ENCODE measurements at places on chromosomes 3 and 15.

DNA sequence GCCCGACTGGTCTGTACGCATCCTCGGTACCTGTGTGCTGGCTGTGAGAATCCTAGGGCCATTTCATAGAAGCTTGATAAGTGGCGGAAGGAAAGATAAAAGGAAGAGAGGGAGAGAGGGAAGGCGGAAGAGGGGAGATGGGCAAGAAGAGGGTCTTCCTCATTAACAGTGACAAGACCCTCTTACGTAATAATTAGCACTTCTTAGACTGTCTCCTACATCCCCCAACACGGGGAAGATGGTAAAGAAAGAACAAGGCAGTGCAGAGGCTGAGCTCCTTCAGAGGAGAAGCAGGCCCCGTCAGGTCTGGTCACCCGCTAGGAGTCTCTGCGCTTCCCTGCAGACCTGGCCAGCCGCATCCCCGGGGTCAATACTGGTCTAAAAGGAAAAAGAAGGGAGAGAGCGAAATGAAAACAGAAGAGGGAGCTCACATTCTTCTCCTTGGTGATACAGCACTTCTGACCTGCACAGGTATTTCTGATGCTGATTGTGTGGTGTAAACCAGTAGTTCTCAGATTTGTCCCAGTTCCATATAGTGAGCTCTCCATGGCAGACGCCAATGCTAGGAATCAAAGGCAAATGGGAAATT lies 19.0 kb upstream of the FAM240A start:
- no peak for DNase-seq

- DNase-seq = no peak
These were observed 75.1 kb upstream of the GUCA1C start for GRCh38 chr3:109028753-109029152.

GRCh38 chr15:42986693-42987342 lies 66.2 kb upstream of the TTBK2 start:
- no peak for DNase-seq

- no peak for DNase-seq
These were observed 373.4 kb downstream of the OCA2 start for GRCh38 chr15:27725731-27726130.

DNA sequence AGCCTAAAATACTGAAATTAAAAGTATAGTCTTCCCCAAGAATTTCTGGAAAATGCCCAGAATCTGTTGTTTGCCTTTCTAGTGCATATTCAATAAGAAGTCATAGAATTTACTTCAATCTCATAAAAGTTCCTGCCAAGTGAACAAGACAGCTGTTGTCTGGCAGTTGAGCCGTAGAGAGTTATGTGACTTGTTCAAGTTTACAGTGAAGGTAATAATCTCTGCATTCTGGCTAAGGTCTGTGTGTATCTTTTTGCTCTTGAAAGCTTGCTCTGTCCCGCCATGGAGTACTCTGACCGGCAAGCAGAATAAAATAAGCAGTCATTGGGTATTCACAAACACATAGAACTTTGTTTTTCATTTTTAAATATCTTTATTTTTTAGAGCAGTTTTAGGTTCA lies 77.8 kb downstream of the GHSR start:
- DNase-seq = no peak

DNA sequence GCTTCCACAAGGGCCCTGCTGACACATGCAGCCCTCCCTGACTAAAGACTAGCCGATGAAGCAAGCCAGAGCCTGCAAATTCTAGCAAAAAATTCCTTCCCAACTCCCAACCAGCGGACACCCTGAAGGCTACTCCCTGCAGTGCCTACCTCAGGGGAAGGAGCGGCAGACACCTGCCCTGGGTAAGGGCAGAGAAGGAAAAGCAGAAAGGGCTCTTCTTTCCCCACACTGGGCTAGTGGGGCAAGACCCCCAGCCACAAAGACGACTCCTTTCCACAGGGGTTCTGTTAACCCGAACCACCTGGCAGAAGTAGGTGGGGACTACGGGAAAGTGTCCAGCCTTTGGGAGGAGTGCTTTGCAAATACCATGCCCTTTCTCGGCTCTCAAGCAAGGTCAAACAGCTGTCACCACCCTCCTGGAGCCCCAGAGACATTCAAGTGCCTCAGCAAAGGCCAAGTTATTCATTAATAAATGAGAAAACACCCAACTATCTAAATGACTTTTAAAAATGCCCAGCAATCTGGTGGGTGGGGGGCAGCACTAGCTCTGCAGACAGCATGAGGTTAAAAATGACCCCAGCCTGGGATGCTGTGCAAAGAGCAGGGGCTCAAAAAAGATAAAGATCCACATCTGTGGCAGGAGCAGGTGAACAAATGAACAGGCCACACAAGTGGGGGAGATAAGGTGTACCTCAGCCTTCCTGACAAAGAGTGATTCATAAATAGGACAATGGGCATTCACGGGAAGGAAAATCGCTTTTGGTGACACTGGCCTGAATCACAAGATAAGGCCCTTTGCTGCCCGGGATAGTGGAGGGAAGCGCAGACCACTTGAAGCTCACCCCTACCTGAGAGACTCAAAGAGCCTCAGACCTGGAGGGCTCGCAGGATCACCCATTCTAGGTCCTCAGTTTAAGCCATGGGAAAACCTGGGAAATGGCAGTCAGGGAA lies 33.0 kb downstream of the CCDC12 start:
- DNase-seq = no peak

DNA sequence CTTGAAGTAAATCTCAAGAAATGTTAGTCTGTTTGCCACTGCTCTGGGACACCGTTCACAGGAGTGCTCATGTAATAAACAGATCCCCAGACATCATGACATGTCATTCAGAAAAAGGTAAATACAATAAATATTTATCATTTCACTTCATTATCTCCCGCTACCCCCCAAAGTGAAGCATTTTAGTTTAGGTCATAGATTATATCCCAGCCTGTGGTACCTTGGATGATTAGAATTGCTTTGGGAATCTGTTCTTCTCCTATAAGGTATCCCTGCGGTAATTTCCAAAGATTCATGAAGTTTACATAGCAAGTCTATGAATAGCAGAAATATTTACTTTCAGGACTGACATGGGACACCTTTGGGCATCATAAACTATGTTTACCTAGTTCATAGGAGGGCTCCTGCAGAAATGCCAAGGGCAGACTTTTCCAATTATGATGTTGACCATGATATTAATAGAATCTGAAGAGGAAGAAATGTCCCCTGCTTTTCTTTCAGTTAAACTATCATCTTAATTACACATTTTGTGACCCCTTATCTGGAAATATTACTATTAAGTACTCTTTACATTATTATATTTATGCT lies 268.0 kb downstream of the NAALADL2 start:
- DNase-seq = no peak

All from astrocyte of the spinal cord (primary cell).